Mesenteric fat pad (tissue), 1 donor: ENCODE measurements at places on chromosomes 6 and 20. TPM values are rescaled to one million over a fixed set of nuclear protein-coding genes. Genes with fewer than 3 reads are reported as not detected.

TEAD3 gene
- total RNA-seq = 25.3 TPM

NR2E1 gene
- not detected for total RNA-seq

PPIL6 gene
- total RNA-seq = 2.3 TPM

CST2 gene
- not detected for total RNA-seq

ECT2L gene
- not detected for total RNA-seq

PSMB1 gene
- 142 TPM for total RNA-seq

- no peak for DNase-seq
Measured at GRCh38 chr6:157143890-157144798, 179.2 kb downstream of the TMEM242 start.

DNA sequence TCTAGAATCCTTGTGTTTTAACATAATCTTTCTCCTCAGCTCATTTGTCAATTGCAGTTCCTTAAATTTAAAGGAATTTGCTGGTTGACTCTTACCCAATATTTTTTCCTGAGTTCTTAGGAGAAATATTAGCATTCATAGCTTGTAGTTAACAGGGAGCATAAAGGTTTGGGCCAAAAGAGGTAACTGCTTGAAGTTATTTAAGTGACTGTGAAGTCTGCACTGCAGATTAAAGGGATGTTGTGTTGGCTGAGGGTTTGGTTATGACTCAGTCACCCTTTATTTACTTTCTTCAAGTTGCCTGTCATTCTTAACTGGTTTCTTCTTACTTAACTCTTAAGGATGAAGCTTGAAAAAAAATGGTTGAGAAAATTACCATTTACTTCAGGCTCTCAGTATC lies 220.3 kb upstream of the LAMP5 start:
- DNase-seq = no peak

DNA sequence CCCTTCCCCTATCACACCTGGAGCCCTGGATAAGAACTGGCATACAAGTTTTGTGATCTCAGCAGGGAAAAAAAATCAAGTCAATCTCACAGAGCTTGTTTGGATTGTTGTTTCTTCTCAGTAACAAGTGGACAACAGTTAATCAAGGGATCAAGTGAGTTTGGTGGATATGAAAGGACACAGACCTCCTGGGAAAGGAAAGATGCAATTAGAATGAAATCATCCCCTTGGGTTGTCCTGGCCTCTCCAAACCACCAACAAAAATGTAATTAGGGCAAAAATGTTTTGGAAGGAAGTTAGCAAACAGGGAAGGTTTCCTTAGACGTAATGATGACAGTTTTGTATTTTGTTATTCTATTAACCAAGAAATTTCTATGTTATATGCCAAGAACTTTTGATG lies 99.1 kb upstream of the PRDM1 start:
- no peak for DNase-seq

DNA sequence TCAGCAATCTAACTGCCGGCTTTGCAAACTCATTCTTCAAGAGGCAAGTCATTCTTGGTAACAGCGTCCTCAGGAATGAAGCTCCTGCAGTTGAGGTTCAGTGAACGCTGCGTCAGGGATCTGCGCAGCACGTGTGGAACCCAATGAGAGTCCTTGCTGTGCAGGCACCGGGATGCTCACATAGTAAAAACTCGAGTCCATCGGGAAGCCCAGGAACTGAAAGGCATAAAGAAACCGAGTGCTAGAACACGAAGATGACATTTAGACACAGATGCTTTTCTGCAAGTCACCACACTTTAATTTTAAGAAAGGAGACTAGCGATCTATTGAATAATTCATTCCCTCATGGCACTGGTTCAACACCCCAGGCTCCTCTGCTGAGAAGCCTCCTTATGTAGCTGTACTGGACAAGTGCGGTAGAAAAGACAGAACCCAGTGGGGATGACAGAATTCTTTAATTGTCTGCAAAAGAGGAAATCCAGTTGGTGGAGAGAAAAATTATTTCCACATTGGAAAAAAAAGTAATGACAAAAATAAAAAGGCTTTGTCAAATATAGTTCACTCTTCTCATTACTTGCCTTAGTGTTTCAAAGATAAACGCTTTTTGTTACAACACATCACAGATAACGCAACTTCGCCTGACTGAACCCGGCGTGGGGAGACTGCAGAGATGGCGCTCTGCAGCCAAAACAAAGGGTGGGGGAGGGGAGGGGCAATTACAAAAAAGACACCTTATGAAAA lies 1.9 kb upstream of the AFDN start:
- DNase-seq = no peak

- no peak for DNase-seq
Measured at GRCh38 chr6:56694002-56694401, 51.3 kb upstream of the DST start.

DNA sequence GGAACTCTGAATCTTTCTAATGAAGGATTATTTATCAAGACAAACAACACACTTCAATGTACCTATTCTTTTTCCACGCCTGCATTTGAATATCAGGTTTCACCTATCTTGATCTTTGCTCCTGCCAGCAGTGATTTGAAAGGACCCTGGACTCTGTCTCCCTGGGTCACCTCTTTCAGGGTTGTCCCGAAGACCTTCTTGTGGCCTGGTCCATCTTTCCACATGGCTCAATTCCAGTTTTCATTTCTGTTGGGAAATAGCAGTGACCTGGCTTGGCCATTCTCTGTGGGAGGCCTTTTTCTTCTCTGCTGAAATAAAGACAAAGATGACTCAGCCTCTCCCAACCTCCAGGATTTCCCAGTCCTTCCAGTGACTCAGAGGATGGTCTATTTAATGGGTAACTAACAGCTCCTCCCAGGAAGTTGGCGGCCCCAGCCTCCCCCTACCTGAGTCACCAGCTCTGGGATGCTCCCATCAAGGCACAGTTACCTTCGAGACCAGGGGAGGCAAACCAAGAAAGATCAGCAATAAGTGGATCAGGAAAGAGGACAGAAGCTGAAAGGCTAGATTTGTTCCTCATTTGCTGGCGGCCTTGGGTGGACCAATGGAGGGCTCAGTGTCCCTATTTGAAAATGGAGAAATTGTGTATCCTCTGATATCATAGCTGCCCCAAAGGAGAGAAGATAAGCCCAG lies 120.2 kb upstream of the RNF24 start:
- peak; percentile 37 for DNase-seq

DNA sequence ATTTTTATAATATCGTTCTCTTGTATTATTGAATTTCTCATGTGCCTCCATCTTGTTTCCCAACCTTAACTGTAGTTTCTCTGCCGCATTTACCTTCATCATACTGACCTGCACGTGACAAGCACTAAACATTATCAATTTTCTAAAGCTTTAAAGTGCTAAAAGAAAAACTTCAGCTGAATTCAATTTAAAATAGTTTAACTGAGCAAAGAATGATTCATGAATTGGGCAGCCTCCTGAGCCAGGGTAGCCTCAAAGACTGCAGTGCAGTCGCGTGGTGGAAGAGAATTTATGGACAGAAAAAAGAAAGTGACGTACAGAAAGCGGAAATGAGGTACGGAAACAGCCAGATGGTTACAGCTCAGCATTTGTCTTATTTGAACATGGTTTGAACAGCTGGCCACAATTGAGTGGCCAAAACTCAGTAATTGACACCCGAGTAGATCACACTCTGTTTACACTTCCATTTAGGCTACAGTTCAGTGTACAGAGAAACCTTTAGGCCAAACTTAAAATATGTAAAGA lies 4.2 kb upstream of the ZDHHC14 start:
- DNase-seq = no peak

DNA sequence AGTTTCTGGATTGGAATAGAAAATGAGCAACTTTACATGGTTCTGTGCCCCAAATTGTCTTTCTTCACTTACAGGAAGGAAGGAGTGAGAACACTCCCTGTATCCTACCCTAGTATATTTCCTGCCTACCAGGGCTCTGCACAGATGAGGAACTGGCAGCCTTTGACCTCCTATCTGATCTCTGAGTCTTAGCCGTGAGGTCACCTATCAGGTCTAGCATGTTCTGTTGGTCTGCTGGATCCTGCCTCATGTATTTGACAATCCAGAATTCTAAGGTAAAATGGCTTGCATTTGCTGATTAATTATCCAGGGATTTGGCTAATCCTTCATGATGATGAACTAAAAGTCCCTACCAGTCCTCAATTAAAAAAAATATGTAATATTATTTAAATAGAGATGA lies 35.0 kb upstream of the TRAM2 start:
- no peak for DNase-seq

DNA sequence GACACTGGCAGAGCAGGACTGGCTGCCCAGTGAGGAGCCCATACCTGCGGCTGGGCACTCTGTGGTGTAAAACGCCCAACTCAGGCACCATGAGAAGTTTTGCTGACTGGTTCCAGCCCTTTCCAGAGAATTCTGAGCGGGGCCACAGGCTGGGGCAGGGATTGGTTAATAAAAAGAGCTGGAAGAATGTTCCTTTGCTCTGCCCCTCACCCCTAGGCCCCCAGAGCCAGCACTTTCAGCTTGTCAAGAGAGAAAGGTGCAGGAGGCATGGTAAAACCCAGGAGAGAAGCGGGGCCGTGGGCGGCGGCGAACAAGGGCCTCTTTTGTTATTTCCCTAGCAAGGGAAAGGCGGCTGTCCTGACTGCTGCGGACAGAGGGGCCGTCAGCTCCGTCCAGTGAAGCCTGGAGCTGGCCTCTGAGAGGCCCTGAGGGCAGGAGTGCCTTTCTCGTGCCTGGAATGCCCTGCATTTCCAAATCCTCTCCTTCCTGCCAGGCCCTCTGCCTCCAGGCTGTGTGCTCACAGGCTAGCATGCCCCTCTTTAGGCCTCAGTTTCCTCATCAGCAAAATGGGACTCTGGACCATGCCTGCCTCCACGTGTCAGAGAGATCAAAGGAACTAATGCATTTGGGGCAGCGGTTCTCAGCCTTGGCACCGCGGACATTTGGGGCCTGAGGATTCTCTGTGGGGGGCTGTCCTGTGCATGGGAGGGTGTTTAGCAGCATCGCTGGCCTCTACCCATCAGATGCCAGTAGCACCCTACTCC lies 12.9 kb downstream of the SLC13A3 start:
- no peak for DNase-seq

- no peak for DNase-seq
Measured at GRCh38 chr6:100457311-100457990, 7.3 kb downstream of the SIM1 start.

GRCh38 chr6:47592131-47592840 lies 106.1 kb upstream of the ADGRF4 start:
- no peak for DNase-seq

- no peak for DNase-seq
Measured at GRCh38 chr6:87289571-87289970, 32.8 kb upstream of the SMIM8 start.

GRCh38 chr6:4563156-4563555 lies 213.0 kb upstream of the CDYL start:
- no peak for DNase-seq

- no peak for DNase-seq
Measured at GRCh38 chr20:52493171-52493721, 301.7 kb upstream of the ZFP64 start.

DNA sequence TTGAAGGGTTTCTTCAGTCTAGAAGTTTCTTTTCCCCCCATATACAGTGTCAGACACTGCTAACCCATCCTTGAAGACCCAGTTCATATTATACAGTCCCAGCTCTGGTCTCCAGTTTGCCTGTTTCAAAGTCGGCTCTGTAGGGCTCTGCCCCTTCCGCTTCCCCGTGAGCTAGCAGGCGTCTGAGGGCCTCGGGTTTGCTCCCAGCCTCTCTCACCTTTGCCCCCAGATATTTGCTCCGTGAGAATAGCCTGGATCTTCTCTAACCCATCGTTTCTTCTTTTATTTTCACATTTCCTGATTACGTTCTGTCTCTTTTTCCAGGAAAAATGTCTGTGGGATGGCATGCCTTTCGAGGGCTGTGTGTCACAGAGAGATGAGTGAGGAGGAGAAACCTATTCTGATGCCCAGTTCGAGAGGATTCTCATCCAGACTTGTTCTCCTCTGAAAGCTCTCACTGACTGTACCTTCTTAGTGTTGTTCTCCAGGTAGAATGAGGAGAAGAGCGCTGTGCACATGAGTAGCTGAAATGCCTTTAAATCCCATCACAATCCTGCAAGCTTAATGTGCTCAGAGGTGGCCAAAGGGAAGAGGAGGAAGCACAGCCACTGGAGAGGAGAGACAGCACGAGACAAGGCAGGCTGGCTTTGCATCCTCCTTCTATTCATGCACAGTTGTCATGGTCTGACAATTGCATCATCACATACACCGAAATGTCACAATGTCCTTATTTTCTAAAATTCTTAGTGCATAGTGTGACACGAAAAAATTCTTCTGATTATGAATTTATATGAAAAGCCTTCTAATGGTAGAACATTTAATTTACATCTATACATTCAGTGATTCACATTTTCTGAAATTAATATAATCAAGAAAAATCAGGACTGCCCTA lies 171.1 kb downstream of the FOXA2 start:
- DNase-seq = no peak

DNA sequence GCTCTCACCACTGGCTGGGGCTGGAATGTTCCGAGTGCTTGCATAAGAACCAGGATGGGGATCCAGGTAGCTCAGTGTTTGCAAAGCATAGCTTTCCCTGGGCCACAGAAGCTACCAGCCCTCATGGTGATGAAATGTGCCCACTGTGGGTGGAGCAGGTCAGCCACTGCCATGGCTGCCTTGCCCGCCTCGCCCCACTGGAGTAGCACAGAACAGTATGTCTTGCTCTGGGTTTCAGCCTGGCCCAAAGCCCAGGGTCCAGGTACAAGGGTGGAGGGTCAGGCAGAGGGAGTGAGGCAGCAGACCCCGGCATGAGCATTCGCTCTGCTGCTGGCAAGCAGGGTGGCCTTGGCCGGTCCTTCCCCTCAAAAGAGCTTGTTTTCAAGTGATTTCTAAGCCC lies 34.7 kb downstream of the KCNK17 start:
- DNase-seq = no peak

- peak; percentile 88 for DNase-seq
Measured at GRCh38 chr20:53621482-53622246, 28.0 kb upstream of the ZNF217 start.
